Neural crest cell (in vitro differentiated cells): ENCODE measurements at places on chromosomes 4 and X. TPM values are rescaled to one million over a fixed set of nuclear protein-coding genes. Genes with fewer than 3 reads are reported as not detected.

DNA sequence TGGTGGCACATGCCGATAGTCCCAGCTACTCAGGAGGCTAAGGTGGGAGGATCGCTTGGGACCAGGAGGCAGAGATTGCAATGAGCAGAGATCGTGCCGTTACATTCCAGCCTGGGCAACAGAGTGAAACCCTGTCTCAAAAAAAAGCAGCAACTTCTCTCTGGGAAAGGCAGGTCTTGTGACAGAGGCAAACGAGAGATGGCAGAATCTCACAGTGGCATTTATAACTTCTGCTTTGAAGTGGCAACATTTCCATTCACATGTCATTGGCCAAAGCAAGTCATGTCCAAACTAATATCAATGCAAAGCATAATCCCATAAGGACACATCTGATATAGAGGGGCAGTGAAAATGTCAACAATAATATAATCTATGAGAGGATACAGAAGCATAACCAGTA is 79.8 kb downstream of the PPEF2 start:
- DNase-seq = no peak
- no peak overlapping the region for H3K27ac ChIP-seq
- H3K27me3 ChIP-seq = no peaks in the 10 kb centered on the region
- H3K36me3 ChIP-seq = peaks cover 3% of the 10 kb centered on the region
- H3K4me1 ChIP-seq = no peaks in the 10 kb centered on the region

- no peak overlapping the region for H3K4me3 ChIP-seq
- H3K4me1 ChIP-seq = peaks cover 1% of the 10 kb centered on the region
- DNase-seq = no peak
- no peaks in the 10 kb centered on the region for H3K36me3 ChIP-seq
- H3K27ac ChIP-seq = no peak overlapping the region
Measured at GRCh38 chr4:140309124-140309870, 64.1 kb upstream of the SCOC start.

GRCh38 chr4:184548648-184549341 is 74.4 kb upstream of the IRF2 start:
- H3K4me3 ChIP-seq = peak overlapping the region; percentile 80
- peak overlapping the region; percentile 91 for H3K27ac ChIP-seq
- no peaks in the 10 kb centered on the region for H3K36me3 ChIP-seq
- peaks cover 12% of the 10 kb centered on the region for H3K4me1 ChIP-seq
- no peaks in the 10 kb centered on the region for H3K27me3 ChIP-seq

RPS6KA6 gene
- total RNA-seq = 7.8 and 8.8 TPM in 2 replicates

- no peak overlapping the region for H3K27ac ChIP-seq
- DNase-seq = no peak
- no peaks in the 10 kb centered on the region for H3K36me3 ChIP-seq
- H3K4me3 ChIP-seq = no peak overlapping the region
- no peaks in the 10 kb centered on the region for H3K27me3 ChIP-seq
Measured at GRCh38 chrX:103573202-103573601, 12.1 kb upstream of the TCEAL4 start.

DNA sequence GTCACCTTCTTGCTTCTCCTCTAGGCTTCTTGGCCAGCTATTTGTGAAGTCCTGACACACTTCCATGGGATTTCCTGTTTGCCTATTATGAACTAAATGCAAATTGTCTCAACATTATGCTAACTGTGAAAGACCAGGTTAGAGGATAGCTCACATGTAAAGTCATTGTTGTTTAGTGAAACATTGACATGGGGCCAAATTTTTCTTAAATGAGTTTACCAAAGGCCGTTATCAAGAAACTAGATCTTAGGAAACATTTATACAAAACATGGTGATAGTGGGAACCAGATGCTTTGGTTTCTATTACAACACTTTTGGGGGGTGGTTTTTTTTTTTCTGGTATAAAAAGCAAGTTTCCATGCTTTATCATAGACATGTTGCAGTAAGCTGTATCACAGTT is 466.8 kb upstream of the FAM241A start:
- H3K27ac ChIP-seq = no peak overlapping the region
- H3K27me3 ChIP-seq = no peaks in the 10 kb centered on the region
- peaks cover 42% of the 10 kb centered on the region for H3K4me1 ChIP-seq

PPP1R3F gene
- total RNA-seq = 11.5 and 13.1 TPM in 2 replicates

CNOT6L gene
- total RNA-seq = 30.2 and 31.3 TPM in 2 replicates

SAT1 gene
- total RNA-seq = 106 and 108 TPM in 2 replicates

GRCh38 chr4:89491761-89492160 is 184.2 kb upstream of the GPRIN3 start:
- no peaks in the 10 kb centered on the region for H3K36me3 ChIP-seq
- no peaks in the 10 kb centered on the region for H3K4me1 ChIP-seq
- no peak overlapping the region for H3K27ac ChIP-seq
- DNase-seq = no peak

DNA sequence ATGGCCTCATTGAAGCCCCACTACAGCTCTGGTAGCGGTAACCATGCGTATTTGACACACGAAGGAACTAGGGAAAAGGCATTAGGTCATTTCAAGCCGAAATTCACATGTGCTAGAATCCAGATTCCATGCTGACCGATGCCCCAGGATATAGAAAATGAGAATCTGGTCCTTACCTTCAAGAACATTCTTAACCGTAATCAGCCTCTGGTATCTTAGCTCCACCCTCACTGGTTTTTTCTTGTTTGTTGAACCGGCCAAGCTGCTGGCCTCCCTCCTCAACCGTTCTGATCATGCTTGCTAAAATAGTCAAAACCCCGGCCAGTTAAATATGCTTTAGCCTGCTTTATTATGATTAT is 876 bp downstream of the HPRT1 start:
- no peak for DNase-seq
- H3K4me1 ChIP-seq = peaks cover 11% of the 10 kb centered on the region
- H3K27me3 ChIP-seq = no peaks in the 10 kb centered on the region
- peak overlapping the region; percentile 91 for H3K27ac ChIP-seq
- no peaks in the 10 kb centered on the region for H3K36me3 ChIP-seq

RTL3 gene
- total RNA-seq = not detected in 2 replicates

DNA sequence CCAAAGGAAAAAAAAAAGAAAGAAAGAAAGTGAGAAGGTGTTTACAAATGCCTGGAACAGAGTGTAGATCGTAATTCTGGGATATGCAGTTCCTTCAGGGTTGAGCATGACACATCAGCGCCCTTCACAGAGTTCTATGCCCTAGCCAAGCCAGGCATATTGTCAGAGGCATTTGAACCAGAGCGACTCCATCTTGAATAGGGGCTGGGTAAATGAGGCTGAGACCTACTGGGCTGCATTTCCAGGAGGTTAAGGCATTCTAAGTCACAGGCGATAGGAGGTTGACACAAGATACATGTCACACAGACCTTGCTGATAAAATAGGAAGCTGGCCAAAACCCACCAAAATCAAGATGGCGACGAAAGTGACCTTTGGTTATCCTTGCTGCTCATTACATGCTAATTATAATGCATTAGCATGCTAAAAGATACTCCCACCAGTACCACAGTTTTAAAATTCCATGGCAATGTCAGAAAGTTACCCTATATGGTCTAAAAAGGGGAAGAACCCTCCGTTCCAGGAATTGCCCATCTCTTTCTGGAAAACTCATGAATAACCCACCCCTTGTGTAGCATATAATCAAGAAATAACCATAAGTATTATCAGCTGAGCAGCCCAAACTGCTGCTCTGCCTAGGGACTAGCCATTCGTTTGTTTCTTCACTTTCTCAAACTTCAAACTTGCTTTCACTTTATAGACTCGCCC is 23.5 kb upstream of the LRBA start:
- no peak overlapping the region for H3K27ac ChIP-seq
- no peaks in the 10 kb centered on the region for H3K36me3 ChIP-seq
- no peak for DNase-seq
- no peaks in the 10 kb centered on the region for H3K27me3 ChIP-seq

DNA sequence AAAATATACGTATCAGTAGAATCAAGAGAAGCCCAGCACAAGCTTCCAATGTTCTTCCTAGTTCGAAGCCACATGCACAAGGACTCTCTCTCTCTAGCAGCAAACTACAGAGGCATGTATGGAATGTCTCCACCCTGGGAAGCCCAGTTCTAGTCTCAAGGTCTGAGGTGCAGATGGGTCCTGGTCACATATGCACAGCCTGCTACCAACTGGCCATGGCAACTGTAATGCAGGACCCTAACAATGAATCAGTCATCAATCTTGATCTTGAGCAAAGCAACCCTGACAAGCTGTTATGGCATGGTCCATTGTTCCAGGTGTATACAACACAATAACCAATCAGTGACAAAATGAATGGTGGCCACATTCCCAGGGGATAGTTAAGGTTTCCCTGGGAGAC is 55.8 kb downstream of the MBNL3 start:
- DNase-seq = no peak
- peaks cover 20% of the 10 kb centered on the region for H3K4me1 ChIP-seq
- peak overlapping the region; percentile 46 for H3K27ac ChIP-seq
- H3K36me3 ChIP-seq = peaks cover 19% of the 10 kb centered on the region

GRCh38 chrX:10022580-10023245 is 55.6 kb downstream of the CLDN34 start:
- H3K4me3 ChIP-seq = no peak overlapping the region
- H3K4me1 ChIP-seq = peaks cover 11% of the 10 kb centered on the region
- H3K36me3 ChIP-seq = peaks cover 12% of the 10 kb centered on the region
- no peaks in the 10 kb centered on the region for H3K27me3 ChIP-seq
- H3K27ac ChIP-seq = no peak overlapping the region
- no peak for DNase-seq

GAGE2A gene
- not detected in 2 replicates for total RNA-seq

- H3K4me3 ChIP-seq = no peak overlapping the region
- H3K36me3 ChIP-seq = no peaks in the 10 kb centered on the region
- no peak for DNase-seq
- H3K27me3 ChIP-seq = peaks cover 3% of the 10 kb centered on the region
- H3K27ac ChIP-seq = no peak overlapping the region
Measured at GRCh38 chr4:54498661-54499111, 159.1 kb upstream of the KIT start.

DNA sequence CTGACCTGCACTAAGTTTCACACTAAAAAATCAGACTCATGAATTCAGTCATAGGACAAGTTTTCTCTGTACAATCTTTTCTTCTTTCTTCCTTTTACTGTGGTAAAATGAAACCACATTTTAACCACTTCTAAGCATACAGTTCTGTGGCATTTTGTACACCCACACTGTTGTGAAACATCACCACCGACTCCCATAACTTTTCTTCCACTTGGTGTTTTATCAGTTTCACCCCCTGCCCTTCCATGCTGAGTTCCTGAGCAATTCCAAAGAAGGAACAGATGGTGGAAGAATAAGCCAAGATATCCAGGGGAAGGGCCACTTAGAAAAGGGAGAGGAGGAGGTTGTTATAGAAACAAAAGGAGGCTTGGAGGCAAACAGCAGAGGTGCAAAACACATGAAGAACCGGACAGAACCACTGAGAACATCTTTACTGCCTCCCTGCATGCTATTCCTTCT is 22.6 kb downstream of the SLC25A4 start:
- H3K4me1 ChIP-seq = peaks cover 7% of the 10 kb centered on the region
- no peak overlapping the region for H3K4me3 ChIP-seq
- H3K27ac ChIP-seq = no peak overlapping the region
- no peaks in the 10 kb centered on the region for H3K27me3 ChIP-seq

GRCh38 chrX:130084631-130085237 is 25.6 kb downstream of the ELF4 start:
- H3K4me1 ChIP-seq = peaks cover 4% of the 10 kb centered on the region
- H3K27me3 ChIP-seq = no peaks in the 10 kb centered on the region
- H3K36me3 ChIP-seq = no peaks in the 10 kb centered on the region
- DNase-seq = no peak
- no peak overlapping the region for H3K27ac ChIP-seq

AFF2 gene
- 15.4 and 17.2 TPM in 2 replicates for total RNA-seq

FGF2 gene
- 14.6 and 14.8 TPM in 2 replicates for total RNA-seq

UBE2A gene
- 43.5 and 45.4 TPM in 2 replicates for total RNA-seq

- H3K27ac ChIP-seq = no peak overlapping the region
- H3K4me1 ChIP-seq = no peaks in the 10 kb centered on the region
- peaks cover 5% of the 10 kb centered on the region for H3K27me3 ChIP-seq
- no peak overlapping the region for H3K4me3 ChIP-seq
- no peaks in the 10 kb centered on the region for H3K36me3 ChIP-seq
- no peak for DNase-seq
Measured at GRCh38 chrX:3757510-3758025, 44.1 kb upstream of the PRKX start.

DNA sequence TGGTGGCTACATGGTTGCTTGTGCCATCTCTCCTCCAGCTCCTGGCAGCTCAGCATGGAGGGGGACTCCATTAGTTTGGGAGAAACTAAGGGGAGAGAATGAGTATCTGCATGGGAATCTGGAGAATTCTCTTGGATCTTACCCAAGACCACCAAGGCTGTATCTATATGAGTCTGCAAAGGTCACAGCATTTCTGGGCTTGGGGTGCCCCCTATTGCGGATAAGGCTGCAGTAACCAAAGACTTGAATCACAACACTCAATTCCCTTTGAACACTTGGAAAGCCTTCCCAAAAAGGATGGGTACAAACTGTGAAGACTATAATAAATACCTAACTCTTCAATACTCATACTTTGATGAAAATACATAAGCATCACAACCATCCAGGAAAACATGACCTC is 623.5 kb upstream of the NR3C2 start:
- no peaks in the 10 kb centered on the region for H3K4me1 ChIP-seq
- H3K4me3 ChIP-seq = no peak overlapping the region
- H3K36me3 ChIP-seq = no peaks in the 10 kb centered on the region
- no peak overlapping the region for H3K27ac ChIP-seq

NBDY gene
- 56.8 and 61.4 TPM in 2 replicates for total RNA-seq

GRCh38 chr4:30833206-30833605 is 113.0 kb downstream of the PCDH7 start:
- H3K4me1 ChIP-seq = peaks cover 14% of the 10 kb centered on the region
- no peaks in the 10 kb centered on the region for H3K36me3 ChIP-seq
- no peak overlapping the region for H3K4me3 ChIP-seq
- no peak overlapping the region for H3K27ac ChIP-seq

RAB40AL gene
- 0.59 and 0.68 TPM in 2 replicates for total RNA-seq

GRCh38 chrX:76987381-76987780 is 459.8 kb upstream of the FGF16 start:
- no peaks in the 10 kb centered on the region for H3K4me1 ChIP-seq
- H3K4me3 ChIP-seq = no peak overlapping the region
- H3K27ac ChIP-seq = no peak overlapping the region

- H3K4me1 ChIP-seq = no peaks in the 10 kb centered on the region
- H3K4me3 ChIP-seq = no peak overlapping the region
- H3K36me3 ChIP-seq = peaks cover 10% of the 10 kb centered on the region
- no peak overlapping the region for H3K27ac ChIP-seq
- DNase-seq = no peak
Measured at GRCh38 chr4:11286533-11286932, 142.2 kb downstream of the HS3ST1 start.

GPR173 gene
- total RNA-seq = 11.8 and 13.0 TPM in 2 replicates
